ENCODE measurements at places on chromosomes 5 and 9. TPM values are rescaled to one million over a fixed set of nuclear protein-coding genes. Genes with fewer than 3 reads are reported as not detected.

DNA sequence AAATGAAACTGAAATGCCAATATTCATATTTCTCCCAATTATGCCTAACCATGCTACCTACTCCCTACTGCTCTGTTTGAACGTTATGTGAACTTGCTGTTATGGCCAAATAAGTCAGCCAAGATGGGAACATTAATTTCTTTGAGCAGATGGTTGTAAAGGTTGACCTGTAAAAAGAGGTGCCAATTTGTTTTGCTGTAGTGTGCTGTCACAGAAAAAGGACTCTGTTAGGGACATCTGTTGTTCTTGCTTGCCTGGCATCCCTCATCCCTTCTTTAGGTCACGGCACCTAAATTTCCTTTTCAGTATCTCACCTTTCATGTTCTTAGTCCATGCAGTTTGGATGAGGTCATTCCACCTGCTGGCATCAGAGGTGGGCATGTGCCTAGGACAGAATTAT is 35.4 kb downstream of the GDNF start:
- H3K4me3 ChIP-seq = no peak overlapping the region
- H3K36me3 ChIP-seq = no peaks in the 10 kb centered on the region
- H3K27ac ChIP-seq = no peak overlapping the region
- H3K27me3 ChIP-seq = no peaks in the 10 kb centered on the region

GRCh38 chr5:57181154-57181553 is 7.3 kb downstream of the GPBP1 start:
- H3K4me1 ChIP-seq = peaks cover 58% of the 10 kb centered on the region
- no peak for DNase-seq
- no peak overlapping the region for H3K4me3 ChIP-seq

DNA sequence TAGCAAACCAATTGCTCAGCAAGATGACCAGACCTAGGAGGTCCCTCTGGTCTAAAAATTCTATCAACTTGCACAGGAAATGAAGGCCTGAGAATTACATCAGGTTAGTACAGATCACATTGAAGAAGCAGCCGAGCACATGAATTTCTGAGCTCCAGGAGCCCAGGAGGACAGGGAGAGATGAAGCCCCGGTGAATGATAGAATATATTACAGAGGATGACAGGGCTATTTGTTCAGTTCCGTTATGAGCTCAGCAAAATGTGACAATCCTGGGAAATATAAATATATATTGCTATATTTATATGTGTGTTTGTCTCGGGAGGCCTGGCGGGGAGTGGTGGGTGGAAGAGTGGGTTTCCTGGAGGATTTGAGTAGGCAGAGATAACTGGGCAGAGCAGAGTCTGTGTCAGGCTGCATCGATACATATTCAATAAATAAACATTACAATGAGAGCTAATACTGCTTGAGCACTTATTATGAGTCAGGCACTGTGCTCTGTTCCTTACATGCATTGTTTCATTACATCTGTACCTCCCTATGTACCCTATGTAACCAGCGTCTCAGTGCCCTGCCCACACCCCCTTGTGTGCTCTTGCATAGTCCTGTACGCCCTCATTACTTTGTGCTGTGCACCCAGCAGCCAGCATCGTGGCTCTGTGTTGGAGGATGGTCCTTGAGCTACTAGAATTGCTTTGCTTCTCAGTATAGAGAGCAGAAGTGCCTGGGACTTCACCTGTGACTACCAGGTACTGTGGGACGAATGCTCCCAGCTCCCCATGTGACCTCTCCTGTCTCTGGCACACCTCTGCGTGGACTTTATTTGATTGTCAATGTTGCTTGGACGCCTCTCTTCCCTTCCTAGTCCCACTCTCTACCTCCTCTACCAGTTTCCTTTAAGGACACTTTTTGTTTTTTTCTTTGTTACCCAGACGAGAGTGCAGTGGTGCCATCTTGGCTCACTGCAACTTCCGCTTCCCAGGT is 58.1 kb upstream of the KLF9 start:
- no peak for DNase-seq
- no peaks in the 10 kb centered on the region for H3K36me3 ChIP-seq
- H3K4me3 ChIP-seq = no peak overlapping the region
- H3K27ac ChIP-seq = no peak overlapping the region
- no peaks in the 10 kb centered on the region for H3K4me1 ChIP-seq

- no peaks in the 10 kb centered on the region for H3K27me3 ChIP-seq
- no peak for DNase-seq
- H3K4me3 ChIP-seq = no peak overlapping the region
- no peak overlapping the region for H3K27ac ChIP-seq
- H3K4me1 ChIP-seq = no peaks in the 10 kb centered on the region
These were observed 237.1 kb downstream of the DMRTA1 start for GRCh38 chr9:22683700-22684075.

DNA sequence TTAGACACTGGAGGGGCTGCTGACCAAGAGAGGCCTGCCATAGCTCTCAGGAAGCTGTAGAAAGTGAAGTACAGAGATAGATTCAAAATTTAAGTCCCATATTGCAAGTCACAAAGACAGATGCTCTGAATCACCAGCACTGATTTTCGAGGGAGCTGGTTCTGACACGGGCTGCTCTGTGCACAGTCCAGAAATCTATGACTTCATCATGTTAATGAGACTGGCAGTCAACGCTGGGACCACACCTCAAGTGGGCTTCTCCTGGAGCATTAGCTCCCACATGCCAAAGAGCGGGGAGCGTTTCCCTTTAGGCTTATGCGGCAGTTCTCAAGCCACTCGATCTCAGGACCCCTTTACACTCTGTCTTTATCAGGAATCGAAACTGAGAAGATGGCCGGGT is 34.2 kb upstream of the FAT2 start:
- no peaks in the 10 kb centered on the region for H3K4me1 ChIP-seq
- no peaks in the 10 kb centered on the region for H3K27me3 ChIP-seq
- DNase-seq = no peak
- no peaks in the 10 kb centered on the region for H3K36me3 ChIP-seq
- no peak overlapping the region for H3K27ac ChIP-seq
- H3K4me3 ChIP-seq = no peak overlapping the region

DNA sequence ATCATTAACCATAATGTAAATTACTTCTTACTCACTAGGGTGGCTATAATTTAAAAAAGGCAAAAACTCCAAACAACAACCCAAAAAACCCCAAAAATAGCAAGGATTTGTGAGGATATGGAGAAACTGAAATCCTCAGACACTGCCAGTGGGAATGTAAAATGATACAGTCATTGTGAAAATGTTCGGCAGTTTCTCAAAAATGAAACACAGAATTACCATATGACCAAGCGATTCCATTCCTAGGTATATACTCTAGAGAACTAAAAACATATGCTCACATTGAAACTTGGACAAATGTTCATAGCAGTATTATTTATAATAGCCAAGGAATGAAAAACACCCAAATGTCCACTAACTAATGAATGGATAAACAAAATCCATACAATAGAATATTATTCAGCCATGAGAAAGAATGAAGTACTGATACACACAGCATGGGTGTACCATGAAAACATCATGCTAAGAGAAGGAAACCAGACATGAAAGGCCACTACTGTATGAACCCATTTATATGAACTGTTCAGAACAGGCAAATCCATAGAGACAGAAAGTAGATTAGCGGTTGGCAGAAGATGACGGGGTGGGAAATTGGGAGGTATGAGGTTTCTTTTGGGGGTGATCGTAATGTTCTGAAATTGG is 119.1 kb downstream of the MAPKAP1 start:
- H3K4me1 ChIP-seq = peaks cover 31% of the 10 kb centered on the region
- no peak overlapping the region for H3K4me3 ChIP-seq
- no peak overlapping the region for H3K27ac ChIP-seq
- no peaks in the 10 kb centered on the region for H3K27me3 ChIP-seq

DNA sequence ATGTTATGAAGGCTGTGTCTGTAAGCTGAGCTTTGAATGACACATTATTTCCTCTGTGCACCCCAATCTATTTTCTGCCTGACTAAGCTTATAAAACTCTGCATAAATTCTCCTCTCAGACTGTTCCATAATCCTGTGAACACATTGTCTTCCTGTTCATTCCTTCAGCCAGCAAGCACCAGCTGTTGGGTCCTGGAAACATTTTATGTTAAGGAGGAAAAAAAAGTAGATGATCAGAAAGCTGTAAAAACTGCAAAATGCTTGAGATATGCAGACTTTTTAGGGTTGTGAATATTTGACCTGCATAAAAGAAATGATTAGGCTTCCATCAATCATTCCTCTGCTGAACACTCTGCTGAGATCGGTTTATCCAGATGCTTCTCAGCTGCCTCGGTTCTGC is 1246.0 kb upstream of the DMAC1 start:
- H3K36me3 ChIP-seq = no peaks in the 10 kb centered on the region
- H3K4me3 ChIP-seq = no peak overlapping the region
- no peak for DNase-seq
- H3K27me3 ChIP-seq = no peaks in the 10 kb centered on the region
- no peak overlapping the region for H3K27ac ChIP-seq

DNA sequence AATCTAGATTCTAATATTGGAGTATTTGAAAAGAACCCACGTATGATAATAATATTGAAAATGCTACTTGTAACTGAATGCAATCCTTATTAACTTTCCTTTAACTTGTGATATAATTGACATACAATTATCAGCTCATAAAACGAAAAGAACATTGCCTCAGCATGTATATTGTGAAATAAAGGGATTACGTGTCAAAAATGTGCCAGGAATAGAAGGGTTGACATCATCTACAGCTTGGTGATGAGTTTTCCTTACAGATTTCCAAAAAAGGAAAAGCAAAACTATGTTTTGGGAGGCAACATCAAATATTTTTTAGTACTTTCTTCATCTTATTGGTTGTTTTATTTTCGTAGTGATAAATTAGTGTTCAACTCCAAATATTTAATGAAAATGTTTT is 266.0 kb upstream of the PTGER4 start:
- H3K27ac ChIP-seq = no peak overlapping the region
- no peaks in the 10 kb centered on the region for H3K4me1 ChIP-seq
- H3K4me3 ChIP-seq = no peak overlapping the region
- no peaks in the 10 kb centered on the region for H3K27me3 ChIP-seq

DNA sequence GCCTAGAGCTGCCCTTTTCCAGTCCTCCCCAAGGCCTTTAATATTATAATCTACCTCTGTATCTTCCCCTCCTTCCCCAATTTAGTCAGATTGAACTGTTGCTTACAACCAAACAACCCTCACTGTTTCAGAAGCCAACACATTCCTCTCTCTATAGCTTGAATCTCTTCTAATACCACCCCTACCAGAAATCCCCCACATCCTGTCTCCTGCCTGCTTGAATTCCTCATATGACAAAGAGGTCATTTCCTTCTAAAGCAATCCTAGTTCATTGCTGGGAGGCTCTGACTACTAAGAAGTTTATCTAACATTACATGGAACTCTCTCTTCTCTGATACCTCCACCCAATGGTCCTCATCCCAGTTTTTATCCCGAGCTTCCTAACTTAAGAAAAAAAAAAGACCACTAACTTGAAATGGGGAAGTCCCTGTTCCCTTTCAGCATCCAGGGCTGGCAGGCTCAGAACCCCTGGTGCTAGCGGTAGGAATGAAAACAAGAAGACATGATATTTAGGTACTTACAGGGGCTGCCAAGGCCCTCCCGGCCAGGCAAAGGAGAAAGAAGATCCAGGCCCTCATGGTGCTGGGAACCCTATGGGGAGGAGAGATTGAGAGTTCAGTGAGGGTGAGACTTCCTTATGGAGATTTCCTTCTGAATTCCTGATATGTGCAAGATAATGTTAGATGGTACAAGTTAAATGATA is 11.0 kb downstream of the SPARC start:
- H3K36me3 ChIP-seq = no peaks in the 10 kb centered on the region
- DNase-seq = no peak
- no peaks in the 10 kb centered on the region for H3K4me1 ChIP-seq
- no peak overlapping the region for H3K4me3 ChIP-seq

GRCh38 chr5:155773680-155774079 is 553.3 kb upstream of the SGCD start:
- no peak overlapping the region for H3K27ac ChIP-seq
- no peak for DNase-seq
- no peaks in the 10 kb centered on the region for H3K4me1 ChIP-seq

DNA sequence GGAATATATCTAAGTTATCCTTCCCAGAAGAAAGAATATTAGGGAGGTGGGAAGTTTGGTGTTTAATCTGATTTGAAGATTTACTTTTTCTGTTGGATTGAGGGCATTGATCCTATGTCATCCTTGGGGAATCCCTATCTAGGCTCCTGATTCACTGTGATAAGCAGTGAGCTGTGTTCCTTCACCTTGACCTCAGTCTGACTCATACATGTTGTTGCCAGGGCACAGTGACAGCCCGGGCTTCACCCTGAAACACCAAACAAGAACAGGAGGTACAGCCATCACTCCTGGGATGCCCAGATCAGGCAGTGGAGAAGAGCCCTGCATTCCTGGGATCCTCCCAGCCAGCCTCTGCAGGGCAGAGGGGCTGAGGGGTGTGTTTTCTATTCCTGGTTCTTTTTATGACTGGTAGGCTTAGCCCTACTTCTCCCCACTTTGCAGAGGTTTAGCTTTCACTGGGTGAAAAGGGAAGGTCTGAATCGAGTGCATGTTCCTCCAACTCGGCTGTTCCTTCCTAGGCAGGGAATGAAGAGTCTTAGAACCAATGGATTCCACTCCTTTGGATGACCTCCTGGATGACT is 3.1 kb upstream of the FAM53C start:
- peaks cover 39% of the 10 kb centered on the region for H3K4me1 ChIP-seq
- no peak overlapping the region for H3K27ac ChIP-seq
- H3K4me3 ChIP-seq = no peak overlapping the region
- no peak for DNase-seq
- peaks cover 1% of the 10 kb centered on the region for H3K36me3 ChIP-seq
- no peaks in the 10 kb centered on the region for H3K27me3 ChIP-seq

- no peaks in the 10 kb centered on the region for H3K4me1 ChIP-seq
- no peak for DNase-seq
- H3K27me3 ChIP-seq = no peaks in the 10 kb centered on the region
- no peak overlapping the region for H3K27ac ChIP-seq
- H3K4me3 ChIP-seq = no peak overlapping the region
- H3K36me3 ChIP-seq = no peaks in the 10 kb centered on the region
These were observed 59.8 kb upstream of the COX7C start for GRCh38 chr5:86557920-86558319.

DNA sequence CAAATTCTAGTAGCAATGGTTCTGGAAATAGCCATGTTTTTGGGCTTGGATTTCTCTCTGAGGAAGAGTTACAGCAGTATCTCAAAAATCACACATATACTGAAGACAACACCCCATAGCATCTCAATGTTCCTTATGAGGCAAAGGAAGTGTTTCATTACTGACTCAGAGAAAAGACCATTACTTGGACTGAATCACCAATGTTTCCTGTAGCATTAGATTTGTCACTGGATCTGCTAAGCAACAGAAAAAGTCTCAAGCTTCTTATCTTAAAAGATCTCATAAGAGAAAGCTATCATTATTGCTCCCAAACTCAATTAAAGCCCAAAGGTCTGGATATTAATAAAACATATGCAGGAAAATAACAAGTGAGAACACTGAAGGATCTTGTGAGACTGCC is 272.4 kb downstream of the ADAMTS6 start:
- H3K27me3 ChIP-seq = no peaks in the 10 kb centered on the region
- H3K4me3 ChIP-seq = no peak overlapping the region
- DNase-seq = no peak
- no peaks in the 10 kb centered on the region for H3K36me3 ChIP-seq
- H3K4me1 ChIP-seq = no peaks in the 10 kb centered on the region

Gene GABRA6
- not detected for total RNA-seq

Gene KCNT1
- not detected for total RNA-seq

Gene SLC45A2
- total RNA-seq = not detected

Gene HAPLN1
- not detected for total RNA-seq

Gene PGM5
- 0.11 TPM for total RNA-seq

Gene KIAA0825
- 2.0 TPM for total RNA-seq

Gene ASTN2
- 5.3 TPM for total RNA-seq

Gene NUTM2G
- not detected for total RNA-seq

All from Karpas-422 (cell line).